ENCODE measurements at places on chromosomes 2 and 18.
A peak's percentile ranks its signal among the peaks of the same experiment; 100 is the strongest.

DNA sequence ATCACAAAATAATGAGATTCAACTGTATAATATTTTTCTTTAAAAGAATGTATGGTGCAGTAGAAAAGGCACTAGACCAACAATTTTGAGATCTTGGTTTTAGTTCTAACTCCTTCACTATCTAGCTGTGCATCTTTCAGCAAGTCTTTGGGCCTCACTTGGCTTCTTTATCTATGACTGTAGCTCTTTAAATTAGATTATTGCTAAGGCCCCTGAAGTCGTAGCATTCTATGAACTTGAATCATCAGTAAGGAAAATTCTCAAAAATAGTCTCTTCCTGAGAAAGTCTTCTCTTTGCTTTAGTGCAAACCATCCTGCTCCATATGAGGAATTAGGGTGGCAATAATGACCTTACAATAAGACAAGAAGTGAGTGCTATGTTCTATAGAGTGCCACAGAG is 140.4 kb downstream of the FTCDNL1 start:
- no peak for DNase-seq

DNA sequence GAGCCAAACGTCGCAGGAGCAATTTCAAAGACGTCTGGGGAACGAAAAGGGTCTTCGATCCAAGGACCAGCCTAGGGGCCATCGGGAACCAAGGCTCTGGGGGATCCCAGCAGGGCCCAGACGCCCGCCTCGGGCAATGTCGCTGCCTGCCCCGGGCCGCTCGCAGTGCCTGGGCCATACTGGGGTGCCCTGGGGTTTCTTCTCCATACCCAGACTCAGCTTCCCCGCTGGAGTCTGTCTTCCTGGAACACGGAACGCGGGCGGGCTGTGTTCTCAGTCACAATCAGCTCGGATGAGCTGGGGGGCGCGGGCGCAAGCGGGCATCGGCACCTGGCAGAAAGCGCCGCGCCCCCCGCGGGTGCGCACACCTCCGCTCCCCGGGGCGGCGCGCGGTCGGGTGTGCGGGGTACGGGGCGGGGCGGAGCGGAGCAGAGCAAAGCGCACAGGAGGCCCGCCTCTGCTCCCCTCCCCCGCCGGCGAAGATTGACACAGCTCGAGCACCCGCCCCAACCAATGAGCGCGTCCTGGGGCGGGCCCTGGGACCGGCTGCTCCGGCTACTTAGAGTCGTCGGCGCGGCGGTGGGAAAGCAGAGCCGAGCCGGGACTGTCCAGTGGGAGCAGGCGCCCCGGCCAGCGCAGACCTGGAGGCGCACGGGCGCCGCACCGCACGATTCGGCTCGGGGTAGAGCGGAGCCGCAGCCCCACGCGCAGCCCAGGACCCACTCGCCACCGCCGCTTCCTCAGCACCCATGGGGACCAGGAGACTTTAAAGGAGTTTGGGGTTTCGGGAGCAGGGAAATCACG is at the start of gene LRATD1:
LRATD1 (plus strand) TSS at position 585 of the 804 bp plus-strand sequence. CDS start 1,263 bp downstream, outside the sequence.
- DNase-seq, result no peak

DNA sequence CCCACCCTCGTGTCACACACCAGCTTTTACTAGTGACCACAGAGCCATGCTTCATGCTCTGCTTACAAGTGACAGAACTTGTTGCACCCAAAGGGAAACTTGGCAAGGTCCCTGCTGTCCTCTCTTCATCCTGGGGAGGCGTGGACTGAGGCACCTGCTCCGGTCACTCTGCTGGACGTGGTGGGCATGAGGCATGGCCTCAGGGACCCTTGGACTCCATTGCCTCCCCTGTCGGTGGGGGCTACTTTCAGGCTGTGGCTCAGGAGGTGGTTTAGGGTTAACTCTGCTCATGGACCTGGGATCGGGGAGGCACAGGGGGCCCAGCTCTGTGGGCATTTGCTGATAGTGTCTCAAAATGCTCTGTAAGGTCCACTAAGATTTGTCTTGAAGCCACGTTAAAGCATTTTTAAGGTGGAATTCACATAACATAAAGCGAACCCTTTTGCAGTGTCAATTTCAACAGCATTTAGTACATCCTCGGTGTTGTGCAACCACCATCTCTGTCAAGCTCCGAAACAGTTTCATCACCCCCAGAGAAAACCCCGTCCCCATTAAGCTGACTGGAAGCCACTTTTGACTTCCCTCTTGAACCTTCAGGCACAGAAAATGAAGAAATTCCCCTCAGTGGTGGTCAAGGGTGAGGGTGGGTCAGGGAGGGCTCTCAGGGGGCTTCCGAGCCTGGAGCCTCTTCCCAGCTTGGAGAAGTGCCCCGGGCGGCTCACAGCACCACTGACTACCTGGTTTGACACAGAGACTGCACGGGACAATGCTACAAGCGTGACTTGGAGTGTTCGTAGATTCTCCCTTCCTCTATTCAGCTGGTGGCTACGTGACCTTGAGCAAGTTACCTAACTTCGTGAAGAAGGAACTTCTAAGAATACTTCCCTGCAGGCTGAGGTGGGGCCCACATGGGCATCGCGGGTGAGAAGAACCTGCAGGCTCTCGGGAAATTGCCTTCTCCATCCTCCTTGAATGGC is 100.0 kb upstream of the HDAC4 start:
- no peak for DNase-seq

DNA sequence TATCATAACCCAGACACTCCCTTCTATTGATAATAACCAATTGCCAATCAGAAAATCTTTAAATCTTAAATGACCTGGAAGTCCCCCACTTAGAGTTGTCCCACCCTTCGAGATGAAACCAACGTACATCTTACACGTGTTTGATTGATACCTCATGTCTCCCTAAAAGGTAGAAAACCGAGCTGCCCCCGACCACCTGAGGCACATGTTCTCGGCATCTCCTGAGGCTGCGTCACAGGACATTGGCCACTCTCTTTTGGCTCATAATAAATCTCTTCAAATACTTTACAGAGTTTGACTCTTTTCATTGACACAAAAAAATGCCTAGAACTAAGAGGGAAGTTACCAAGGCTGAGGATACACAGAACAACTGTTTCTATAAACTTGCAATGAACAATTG is 190.0 kb downstream of the RTP5 start:
- no peak for DNase-seq

DNA sequence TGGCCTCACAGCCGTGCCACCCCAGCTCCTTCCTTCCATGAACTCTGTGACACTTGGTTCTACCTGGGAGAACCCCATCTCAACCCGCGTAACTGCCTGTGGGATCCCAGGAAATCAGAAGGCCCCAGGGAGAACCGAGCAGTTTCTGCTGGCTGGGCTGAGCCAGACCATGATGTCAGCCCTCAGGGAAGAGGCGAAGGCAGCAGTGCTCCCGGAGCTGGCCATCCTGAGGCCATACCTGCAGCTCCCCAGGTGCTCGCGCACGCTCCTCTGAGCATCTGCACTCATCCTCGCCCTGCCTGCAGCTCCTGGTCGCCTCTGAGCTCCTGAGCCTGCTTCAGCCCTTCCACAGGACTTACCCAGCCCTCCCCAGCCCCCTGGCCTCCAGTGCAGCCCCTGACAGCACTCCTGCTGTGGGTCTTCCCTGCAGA is 186.1 kb downstream of the SEPTIN10 start:
- no peak for DNase-seq

- DNase-seq, result no peak
Measured at GRCh38 chr2:28052691-28053090, 162.2 kb downstream of the BABAM2 start.

DNA sequence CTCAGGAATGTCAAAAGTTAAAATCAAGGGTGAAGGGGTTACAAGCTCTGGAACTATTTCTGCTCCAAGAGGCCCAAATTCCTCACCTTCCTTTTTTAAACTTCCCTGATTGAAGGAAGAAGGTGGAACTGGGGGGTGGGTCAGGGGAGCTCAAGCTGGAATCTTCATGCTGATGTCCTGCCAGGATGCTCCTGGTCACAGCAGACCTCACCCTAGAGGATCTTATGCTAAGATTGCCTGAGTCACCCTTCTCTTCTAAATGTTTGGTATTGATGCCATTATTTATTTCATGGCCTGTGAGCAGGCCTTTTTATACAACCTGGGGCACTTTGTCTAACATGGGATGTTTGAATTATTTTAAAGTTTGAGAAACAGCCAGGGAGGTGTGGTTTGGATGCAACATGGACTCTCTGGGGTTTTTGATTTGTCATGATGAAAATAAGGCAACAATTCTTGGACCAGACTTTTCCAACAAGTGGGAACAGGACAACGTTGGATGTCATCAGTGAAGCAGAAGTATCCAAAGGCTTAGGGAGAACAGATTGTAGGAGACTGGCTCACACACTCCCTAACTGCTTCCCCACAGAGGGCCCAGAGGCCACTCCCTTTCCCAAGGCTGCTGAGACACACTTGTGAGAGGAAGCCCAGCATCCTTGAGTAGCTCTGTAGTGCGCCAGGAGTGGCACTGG is 420.2 kb upstream of the MEX3C start:
- no peak for DNase-seq

GRCh38 chr2:105746177-105747080 is 1.7 kb downstream of the NCK2 start:
- DNase-seq, result peak; percentile 56

GRCh38 chr2:163601377-163601776 is 134.4 kb downstream of the FIGN start:
- no peak for DNase-seq

- DNase-seq, result no peak
Measured at GRCh38 chr2:10382354-10383061, 65.6 kb downstream of the ODC1 start.

DNA sequence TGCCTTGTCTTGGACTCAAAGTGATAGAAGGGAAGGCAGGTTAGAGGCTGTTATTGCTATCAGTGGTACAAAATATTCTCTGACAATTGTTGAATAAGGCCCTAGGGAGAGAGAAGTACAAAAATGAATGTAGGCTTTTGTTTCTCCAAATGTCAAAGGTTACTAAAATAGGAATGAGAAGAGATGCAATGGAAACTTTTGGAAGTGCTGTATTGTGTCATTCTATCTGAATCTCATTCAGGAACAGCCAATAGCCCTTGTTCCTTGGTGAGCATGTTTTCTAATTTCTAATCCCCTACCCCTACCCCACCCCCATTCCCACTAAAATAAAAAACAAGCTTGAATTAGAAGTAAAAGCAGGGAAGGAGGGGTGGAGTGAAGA is 166.4 kb downstream of the GPD2 start:
- DNase-seq, result no peak

- DNase-seq, result no peak
Measured at GRCh38 chr2:82239176-82239575, 1934.6 kb upstream of the LRRTM1 start.

DNA sequence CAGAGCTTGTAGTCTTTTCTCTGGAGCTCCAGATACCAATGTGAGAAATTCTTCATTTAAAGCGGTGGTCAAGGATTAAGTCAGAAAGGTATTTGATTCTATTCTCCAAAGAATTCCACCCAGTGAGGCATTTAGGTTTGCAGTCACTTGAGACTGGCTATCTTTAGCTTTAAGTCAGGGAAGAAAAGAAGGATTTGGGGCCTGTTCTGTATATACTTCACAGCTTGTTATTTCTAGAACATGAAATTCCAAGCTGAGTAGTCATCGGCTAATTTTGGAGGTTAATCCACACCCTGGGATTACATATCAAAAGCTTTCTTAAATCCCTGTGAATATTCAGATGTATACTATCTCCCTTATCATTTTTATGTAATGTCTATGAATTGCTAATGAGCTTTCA is 39.4 kb downstream of the MYOM1 start:
- DNase-seq, result no peak

DNA sequence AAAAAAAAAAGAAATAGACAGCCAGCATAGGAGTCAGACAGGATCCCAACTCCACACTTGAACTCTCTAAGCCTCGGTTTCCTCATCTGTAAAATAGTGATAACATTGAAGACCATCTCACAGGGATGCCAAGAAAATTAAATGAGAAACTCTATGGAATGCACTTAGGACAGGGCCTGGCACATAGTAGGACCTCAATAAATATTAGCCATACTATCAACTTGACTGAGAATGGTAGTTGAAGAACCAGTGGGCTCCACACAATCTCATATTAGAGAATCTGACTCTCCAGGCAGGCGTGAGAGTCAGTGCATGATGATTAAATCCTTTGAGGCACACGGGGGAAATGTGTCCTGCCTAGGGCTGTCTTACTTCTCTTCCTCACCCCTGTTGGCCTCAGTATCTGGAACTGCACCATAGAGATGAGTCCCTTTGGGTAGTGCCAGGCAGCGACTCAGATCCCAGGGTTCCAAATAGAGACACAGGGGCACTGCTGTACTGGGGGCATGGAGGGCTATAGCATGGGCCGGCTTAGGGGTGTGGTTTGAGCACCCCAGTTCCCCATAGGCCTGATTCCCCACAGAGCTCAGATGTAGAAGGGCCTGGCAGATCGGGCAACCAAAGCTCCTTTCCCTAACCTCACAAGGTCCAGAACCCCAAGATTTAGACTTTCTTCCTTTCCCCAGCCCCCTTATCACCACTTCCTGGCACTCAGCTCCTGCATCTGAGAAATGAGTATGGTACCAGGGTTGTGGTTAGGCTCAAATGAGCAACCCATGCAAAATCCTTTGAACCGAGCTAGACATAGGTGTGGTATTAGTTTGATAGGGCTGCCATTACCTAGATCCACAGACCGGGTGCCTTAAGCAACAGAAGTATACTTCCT is 51.3 kb upstream of the CAB39 start:
- DNase-seq, result no peak

- no peak for DNase-seq
Measured at GRCh38 chr2:1238598-1239138, 174.6 kb upstream of the TPO start.

GRCh38 chr2:174535083-174535482 is 48.3 kb upstream of the GPR155 start:
- no peak for DNase-seq

- DNase-seq, result no peak
Measured at GRCh38 chr2:98796775-98797544, 66.0 kb upstream of the MGAT4A start.

DNA sequence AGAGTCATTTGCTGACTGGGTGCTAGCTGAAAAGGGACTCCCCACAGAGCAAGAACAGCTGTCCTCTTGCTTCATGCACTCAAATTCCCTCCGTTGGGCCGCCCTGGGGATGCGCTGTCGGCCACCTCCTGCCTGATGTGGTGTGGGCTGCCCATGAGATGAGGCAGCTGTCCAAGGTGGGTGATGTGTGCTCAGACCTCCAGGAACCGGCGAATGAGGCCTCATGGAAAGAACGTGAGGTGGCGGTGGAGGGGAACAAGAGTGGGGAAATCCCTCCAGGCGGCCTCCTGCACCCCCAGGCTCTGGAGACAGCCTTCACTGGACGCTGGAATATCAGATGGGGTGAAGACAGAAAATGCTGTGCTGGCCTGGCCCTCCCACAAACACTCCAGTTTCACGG is 79.8 kb downstream of the LONRF2 start:
- no peak for DNase-seq

DNA sequence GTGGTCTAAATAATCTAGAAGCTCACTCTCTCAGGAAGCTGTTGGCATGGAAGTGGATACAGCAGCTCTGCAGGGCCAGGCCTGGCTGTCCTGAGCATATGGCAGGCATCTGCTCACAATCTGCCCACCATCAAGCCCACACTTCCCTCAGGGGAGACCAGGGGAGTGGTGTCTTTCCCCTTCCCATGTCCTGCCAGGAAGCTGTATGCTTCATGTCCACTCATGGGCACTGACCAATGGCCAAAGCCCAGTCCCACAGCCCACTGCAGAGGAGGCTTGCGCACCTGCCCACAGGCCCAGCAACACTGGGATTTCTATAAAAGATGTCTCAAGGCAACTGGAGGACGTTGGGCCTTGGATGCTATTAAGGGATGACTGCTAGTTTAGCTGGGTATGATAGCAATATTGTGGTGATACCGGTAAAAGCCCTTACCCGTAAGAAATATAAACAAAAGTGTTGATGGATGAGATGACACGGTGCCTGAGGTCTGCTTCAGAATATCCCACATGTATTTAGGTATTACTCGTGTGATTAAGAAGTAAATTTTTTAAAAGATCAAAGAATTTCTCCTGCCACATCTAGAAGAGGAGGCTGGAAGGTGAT is 106.7 kb upstream of the CTDP1 start:
- no peak for DNase-seq

- DNase-seq, result no peak
Measured at GRCh38 chr18:76462326-76462694, 32.7 kb downstream of the ZNF516 start.

Data from activated T-helper 1 cell treated with Interleukin-2 at 50 U/mL for 16 hours (primary cell).